Hepatocyte (in vitro differentiated cells): ENCODE measurements at places on chromosomes 5 and 9.

GRCh38 chr5:67020096-67020615, 176.4 kb downstream of the CD180 start:
- no peaks in the 10 kb centered on the region for H3K36me3 ChIP-seq
- no peaks in the 10 kb centered on the region for H3K27me3 ChIP-seq
- no peak for DNase-seq
- no peak overlapping the region for H3K27ac ChIP-seq
- H3K4me1 ChIP-seq = peaks cover 12% of the 10 kb centered on the region
- H3K4me3 ChIP-seq = no peak overlapping the region

DNA sequence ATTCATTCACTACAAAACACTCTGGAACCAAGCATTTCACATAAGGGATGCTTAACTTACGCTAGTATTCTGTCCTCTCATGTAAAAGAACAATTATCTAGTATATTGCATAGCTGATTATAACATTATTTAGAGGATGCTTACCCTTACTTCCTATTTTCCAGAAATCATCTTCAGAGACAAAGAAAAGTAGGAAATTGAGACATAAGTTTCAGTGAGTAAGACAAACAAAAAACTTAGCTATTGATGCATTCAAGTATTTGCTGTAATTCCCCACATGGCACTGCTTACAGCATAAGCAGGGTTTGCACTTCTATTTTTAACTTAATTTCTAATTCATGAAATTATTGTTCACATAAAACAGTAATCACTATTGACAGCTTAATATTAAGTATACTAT, 104.8 kb upstream of the SREK1 start:
- no peaks in the 10 kb centered on the region for H3K27me3 ChIP-seq
- no peak for DNase-seq
- no peak overlapping the region for H3K4me3 ChIP-seq
- no peaks in the 10 kb centered on the region for H3K4me1 ChIP-seq
- no peak overlapping the region for H3K27ac ChIP-seq
- H3K36me3 ChIP-seq = no peaks in the 10 kb centered on the region

- no peaks in the 10 kb centered on the region for H3K4me1 ChIP-seq
- no peaks in the 10 kb centered on the region for H3K36me3 ChIP-seq
- DNase-seq = no peak
- no peaks in the 10 kb centered on the region for H3K27me3 ChIP-seq
Observed at GRCh38 chr5:121027636-121028035, 563.5 kb downstream of the PRR16 start.

- H3K4me1 ChIP-seq = peaks cover 39% of the 10 kb centered on the region
- peak overlapping the region; percentile 53 for H3K27ac ChIP-seq
- H3K27me3 ChIP-seq = no peaks in the 10 kb centered on the region
- H3K36me3 ChIP-seq = no peaks in the 10 kb centered on the region
Observed at GRCh38 chr9:131728961-131729360, 10.9 kb downstream of the RAPGEF1 start.

DNA sequence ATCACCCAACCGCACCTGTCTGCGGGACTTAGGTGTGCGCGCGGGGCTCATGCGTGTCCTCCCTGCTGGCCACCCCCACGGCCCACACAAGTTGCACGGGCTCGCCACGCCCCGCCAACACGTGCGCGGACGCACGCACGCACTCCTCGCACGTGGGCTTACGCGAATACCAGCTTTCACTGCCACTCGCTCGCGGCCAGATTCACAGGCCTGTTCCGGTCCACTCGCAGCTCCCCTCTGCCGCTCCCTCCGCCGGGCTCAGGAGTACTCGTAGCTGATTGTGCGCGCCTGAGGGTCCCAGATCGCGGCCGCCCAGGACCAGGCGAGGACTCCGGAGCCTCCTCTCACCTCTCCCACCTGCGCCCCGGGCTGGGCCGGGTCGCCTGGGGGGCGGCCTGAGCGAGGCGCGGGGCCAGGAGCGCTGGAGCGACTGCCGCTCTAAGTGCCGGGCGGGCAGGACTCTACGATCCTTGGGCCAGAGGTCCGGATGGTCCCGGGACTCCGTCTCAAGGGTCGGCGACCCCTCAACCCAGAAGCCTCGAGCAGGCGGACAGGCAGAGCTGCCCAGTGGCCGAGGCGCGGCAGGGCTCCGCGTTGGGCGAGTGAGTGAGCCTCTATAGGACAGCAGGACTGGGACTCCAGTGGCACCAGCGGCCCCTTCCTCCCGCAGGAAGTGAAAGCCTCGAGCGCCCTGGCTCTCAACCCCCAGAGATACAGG, 3.4 kb downstream of the PCDHGC5 start:
- peaks cover 27% of the 10 kb centered on the region for H3K27me3 ChIP-seq
- H3K4me1 ChIP-seq = peaks cover 19% of the 10 kb centered on the region
- H3K36me3 ChIP-seq = no peaks in the 10 kb centered on the region

DNA sequence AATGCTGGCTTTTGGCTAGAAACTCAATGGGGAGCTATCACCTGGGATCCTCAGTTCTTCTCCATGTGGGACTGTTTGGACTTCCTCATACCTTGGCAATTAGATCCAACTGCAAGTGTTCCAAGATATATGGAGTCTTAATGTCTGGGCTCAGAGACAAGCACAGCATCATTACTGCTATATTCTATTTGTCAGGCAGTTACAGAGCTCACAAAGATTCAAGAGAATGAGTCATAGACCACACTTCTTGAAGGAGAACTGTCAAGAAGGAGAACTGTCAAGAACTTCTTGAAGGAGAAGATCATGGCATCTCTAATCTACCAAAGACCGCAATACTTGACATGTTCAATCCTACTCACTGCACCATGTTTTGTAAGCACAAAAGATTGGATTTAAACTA, 106.8 kb upstream of the NREP start:
- no peak overlapping the region for H3K27ac ChIP-seq
- no peaks in the 10 kb centered on the region for H3K36me3 ChIP-seq
- H3K27me3 ChIP-seq = no peaks in the 10 kb centered on the region
- DNase-seq = no peak
- H3K4me1 ChIP-seq = no peaks in the 10 kb centered on the region
- no peak overlapping the region for H3K4me3 ChIP-seq

- no peak overlapping the region for H3K4me3 ChIP-seq
- DNase-seq = no peak
- H3K27ac ChIP-seq = no peak overlapping the region
- H3K36me3 ChIP-seq = no peaks in the 10 kb centered on the region
- H3K27me3 ChIP-seq = no peaks in the 10 kb centered on the region
Observed at GRCh38 chr5:12805165-12805698, 901.0 kb upstream of the CTNND2 start.

GRCh38 chr5:40796487-40796889, 1.7 kb downstream of the PRKAA1 start:
- DNase-seq = no peak
- no peaks in the 10 kb centered on the region for H3K27me3 ChIP-seq
- peak overlapping the region; percentile 93 for H3K4me3 ChIP-seq

DNA sequence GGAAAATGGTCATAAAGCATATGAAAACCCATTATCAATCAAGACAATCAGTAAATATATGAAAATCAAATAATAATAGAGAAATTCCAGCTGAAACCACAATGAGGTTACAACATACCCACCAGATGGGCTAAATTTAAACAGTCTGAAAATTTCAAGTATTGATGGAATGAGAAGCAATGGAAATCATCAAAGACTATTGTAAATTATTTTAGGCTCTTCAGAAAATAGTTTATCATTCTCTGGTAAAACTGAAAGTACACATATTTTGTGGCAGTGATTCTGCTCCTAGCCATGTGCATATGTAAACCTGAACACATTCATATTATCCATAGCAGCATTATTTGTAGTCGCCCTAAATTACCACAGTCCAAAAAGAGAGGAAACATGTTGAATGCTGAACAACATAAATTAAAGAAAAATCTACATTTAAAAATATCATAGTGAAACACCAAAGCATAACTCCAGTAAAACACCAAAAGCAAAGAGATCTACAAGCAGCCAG, 215.3 kb downstream of the PRELID2 start:
- no peak for DNase-seq
- peaks cover 4% of the 10 kb centered on the region for H3K4me1 ChIP-seq
- no peak overlapping the region for H3K4me3 ChIP-seq
- no peak overlapping the region for H3K27ac ChIP-seq

GRCh38 chr5:77015938-77016569, 14.2 kb upstream of the AGGF1 start:
- no peak overlapping the region for H3K4me3 ChIP-seq
- peak; percentile 54 for DNase-seq
- no peaks in the 10 kb centered on the region for H3K4me1 ChIP-seq
- no peaks in the 10 kb centered on the region for H3K27me3 ChIP-seq

- no peaks in the 10 kb centered on the region for H3K36me3 ChIP-seq
- peak; percentile 80 for DNase-seq
- no peaks in the 10 kb centered on the region for H3K27me3 ChIP-seq
- peaks cover 28% of the 10 kb centered on the region for H3K4me1 ChIP-seq
Observed at GRCh38 chr9:73149371-73150067, 2.1 kb upstream of the ANXA1 start.

DNA sequence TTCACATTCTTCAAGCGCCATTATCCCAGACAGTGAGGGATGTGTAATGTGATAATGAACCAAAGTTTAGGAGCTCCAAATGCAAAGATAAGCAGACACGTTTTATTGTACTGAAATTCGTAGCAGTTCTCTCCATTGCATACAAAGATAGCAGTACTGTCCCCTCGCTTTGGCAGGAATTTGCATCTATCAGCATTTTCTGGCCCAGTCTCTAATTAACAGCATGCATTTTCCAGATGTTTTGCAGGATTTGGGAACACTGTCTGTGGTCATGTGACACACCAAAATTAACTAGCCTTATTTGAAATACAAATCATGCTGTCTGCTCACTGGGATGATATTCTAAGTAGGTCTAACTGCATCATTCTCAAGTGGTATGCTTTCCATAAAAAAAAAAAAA, 235.9 kb upstream of the TRPM3 start:
- no peak for DNase-seq
- no peaks in the 10 kb centered on the region for H3K4me1 ChIP-seq
- H3K4me3 ChIP-seq = no peak overlapping the region
- H3K27ac ChIP-seq = no peak overlapping the region
- no peaks in the 10 kb centered on the region for H3K36me3 ChIP-seq
- H3K27me3 ChIP-seq = no peaks in the 10 kb centered on the region

DNA sequence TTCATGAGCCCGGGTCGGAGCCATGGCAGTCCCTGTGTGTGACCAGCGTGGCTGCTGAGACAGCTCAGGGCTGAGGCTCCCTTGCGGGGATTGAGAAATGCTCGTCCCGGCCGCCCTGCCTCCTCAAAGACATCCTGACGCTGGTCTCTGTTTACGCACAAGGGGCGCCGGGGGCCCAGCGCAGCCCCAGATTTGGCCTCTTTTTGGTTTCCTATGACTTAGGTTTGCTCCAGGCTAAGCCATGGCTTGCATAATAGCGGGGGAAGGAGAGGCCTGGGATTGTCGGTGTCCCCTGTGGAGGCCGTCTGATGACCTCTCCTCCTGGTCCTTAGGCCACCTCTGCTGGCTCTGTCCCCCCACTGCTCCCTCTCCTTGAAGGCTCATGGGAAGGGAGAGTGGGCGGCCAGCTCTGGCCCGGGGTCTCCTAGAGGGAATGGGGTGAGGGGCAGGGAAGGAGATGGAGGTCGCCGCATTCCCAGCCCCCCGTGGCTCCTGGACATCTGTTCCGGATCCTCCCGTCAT, 3.5 kb downstream of the LAMC3 start:
- H3K27ac ChIP-seq = peak overlapping the region; percentile 95
- peaks cover 22% of the 10 kb centered on the region for H3K4me1 ChIP-seq
- DNase-seq = peak; percentile 69
- peaks cover 37% of the 10 kb centered on the region for H3K27me3 ChIP-seq

DNA sequence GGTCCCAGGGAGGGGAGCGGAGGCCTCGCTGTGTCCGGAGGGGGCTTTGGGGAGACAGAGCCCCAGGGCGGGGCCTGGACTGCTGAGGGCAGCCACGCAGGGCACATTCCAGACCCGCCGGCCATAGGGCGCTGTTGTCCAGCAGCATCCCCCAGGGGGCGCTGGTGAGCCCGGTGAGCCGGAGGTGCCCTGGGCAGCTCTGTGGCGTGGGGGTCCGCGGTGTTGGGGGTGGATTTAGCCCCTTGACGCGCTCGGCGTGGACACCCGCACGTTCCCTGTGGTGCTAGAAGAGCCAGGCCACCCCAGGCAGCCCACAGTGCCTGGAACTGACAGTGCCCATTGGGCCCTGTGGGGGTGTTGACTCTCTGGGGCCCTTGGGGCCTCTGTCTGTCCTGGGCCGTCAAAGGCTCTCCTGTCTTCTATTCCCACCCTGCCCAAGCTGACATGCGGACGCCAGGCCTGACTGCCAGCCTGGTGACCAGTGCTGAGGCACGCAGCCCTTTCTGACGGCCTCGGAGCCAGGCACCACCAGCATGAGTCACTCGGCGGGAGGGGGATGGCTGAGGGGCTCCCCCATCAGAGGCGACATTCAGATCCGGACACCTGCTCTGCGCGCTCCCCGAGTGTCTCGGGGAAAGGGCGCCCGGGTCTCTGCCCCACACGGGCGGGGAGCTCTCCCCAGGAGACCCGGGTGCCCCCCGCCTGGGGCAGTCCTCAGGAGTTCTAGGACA, 23.9 kb downstream of the TPPP start:
- H3K27me3 ChIP-seq = no peaks in the 10 kb centered on the region
- no peak overlapping the region for H3K4me3 ChIP-seq
- H3K27ac ChIP-seq = no peak overlapping the region
- no peaks in the 10 kb centered on the region for H3K36me3 ChIP-seq
- peak; percentile 43 for DNase-seq
- H3K4me1 ChIP-seq = peaks cover 18% of the 10 kb centered on the region

- H3K4me3 ChIP-seq = no peak overlapping the region
- no peaks in the 10 kb centered on the region for H3K27me3 ChIP-seq
- peaks cover 35% of the 10 kb centered on the region for H3K4me1 ChIP-seq
- no peaks in the 10 kb centered on the region for H3K36me3 ChIP-seq
Observed at GRCh38 chr5:113269023-113269997, 165.5 kb downstream of the TSSK1B start.

DNA sequence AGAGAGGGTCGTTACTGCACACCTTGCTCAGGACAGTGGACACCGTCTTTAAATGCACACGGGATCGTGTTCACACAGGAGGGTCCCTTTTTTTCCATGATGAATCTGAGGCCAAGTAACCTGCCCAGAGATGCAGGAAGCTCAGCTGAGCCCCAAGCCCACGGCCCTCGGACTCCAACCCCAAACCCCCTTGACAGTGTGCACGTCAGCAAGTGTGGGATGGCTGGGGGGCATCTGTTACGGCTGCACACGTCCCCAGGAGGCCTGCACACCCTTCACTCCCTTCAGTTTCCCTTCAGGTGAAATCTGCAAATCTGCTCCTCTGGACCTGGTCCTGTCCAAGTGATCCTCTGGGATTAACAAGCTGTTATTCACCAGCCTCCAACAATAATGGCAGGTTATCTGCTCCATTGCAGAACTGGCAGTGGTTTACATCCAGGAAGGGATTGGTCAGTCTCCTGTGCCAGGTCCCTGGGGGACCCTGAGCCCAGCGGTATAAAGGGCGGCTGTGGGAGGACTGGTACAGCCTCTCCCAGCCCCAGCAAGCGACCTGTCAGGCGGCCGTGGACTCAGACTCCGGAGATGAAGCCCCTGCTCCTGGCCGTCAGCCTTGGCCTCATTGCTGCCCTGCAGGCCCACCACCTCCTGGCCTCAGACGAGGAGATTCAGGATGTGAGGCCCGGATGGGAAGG, at the start of gene LCN1:
Gene LCN1 (plus strand): TSS at position 525 of the 692 bp plus-strand sequence. CDS start 58 bp downstream, at position 583.
- DNase-seq = no peak
- no peak within 1 kb of the TSS for H3K4me3 ChIP-seq
